ENCODE measurements at places on chromosomes 7 and 10.

DNA sequence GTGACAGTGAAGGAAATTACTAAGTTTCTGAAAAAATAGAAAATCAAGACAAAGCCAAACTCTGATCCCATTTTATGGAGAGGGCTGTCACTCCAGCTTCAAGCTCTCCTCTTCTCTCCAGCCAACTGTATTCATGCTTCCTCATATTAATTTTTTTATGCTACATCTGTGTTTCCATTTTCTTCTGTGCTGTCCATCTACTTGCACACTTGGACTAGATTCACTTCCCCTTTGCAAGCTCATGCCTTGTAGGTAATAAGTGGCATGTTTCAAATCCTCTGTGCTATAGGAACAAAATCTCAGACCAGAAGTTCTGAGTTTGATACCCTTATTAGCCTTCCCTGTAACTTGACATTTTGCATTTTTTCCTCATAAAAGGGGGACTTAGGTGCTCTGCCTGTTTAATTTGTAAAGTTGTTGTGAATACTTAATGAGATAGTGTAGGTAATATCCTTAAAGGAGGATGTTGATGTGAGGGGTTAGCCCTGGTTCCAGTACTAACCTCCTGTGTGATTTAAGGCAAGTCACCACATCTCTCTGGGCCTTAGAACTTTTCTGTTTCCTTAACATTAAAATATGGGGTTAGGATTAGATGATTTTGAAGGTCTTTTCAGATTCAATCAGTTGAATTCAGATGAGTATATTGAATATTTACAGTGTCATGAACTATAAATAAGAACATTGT, 358.8 kb downstream of the BBS9 start:
- no peaks in the 10 kb centered on the region for H3K36me3 ChIP-seq
- H3K4me1 ChIP-seq: no peaks in the 10 kb centered on the region
- no peak overlapping the region for H3K4me3 ChIP-seq
- H3K27me3 ChIP-seq: no peaks in the 10 kb centered on the region

DNA sequence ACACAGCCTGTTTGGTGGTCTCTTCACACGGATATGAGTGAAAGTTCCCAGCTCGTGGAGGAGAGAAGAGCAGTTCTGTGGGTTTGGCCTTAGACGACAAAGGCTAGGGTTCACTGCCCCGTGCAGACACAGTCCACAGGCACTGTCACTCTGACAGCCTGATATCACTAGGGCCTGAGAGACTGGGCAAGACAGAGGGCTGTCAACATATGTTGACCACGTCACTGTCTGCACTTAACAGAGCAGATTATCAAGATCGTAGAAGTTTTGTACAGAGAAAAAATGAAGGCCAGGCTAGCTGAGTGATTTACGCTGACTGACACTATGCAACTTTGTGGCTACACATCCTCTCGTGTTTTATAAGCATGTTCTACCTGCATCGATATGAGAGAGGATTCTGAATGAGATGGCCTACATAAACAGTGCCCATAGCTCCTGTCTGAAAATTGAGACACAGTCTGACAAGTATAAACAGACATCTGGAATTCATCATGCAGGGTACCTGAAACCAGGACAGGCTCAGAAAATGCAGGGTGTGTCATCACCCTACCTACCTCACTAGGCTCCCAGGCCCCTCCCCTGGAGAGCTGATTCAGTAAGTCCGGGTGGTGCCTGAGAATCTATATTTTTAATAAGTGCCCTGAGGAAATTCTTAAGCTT, 120.0 kb downstream of the SGMS1 start:
- H3K27me3 ChIP-seq: no peaks in the 10 kb centered on the region
- H3K4me3 ChIP-seq: no peak overlapping the region
- H3K36me3 ChIP-seq: no peaks in the 10 kb centered on the region
- no peak overlapping the region for H3K27ac ChIP-seq

- H3K4me1 ChIP-seq: no peaks in the 10 kb centered on the region
- H3K27ac ChIP-seq: no peak overlapping the region
- H3K27me3 ChIP-seq: no peaks in the 10 kb centered on the region
- H3K36me3 ChIP-seq: no peaks in the 10 kb centered on the region
- DNase-seq: no peak
These were observed 142.3 kb downstream of the NRP1 start for GRCh38 chr10:33192190-33192589.

GRCh38 chr7:51629206-51629605, 312.6 kb upstream of the COBL start:
- H3K27ac ChIP-seq: no peak overlapping the region
- H3K4me3 ChIP-seq: no peak overlapping the region
- H3K4me1 ChIP-seq: no peaks in the 10 kb centered on the region
- no peak for DNase-seq
- no peaks in the 10 kb centered on the region for H3K36me3 ChIP-seq

DNA sequence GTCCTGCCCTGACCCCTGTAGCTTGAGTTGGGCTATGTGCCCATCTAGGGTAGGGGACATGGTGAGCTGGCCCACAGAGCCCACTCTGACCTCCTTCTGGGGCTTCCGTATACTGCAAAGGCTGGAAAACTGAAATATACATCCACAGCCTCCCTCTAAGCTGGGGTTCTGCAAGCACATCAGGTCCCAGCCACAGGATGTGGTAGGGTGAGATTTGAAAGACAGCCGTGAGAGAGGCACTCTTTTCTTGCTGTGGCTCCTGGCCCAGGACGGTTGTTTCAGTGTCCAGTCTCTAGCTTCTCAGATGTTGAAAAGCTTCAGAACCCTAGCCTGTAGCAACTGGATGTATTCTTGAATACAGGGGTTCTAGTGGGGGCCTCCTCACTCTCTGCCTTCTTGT, 60.1 kb upstream of the ADRB1 start:
- H3K27ac ChIP-seq: no peak overlapping the region
- H3K4me1 ChIP-seq: peaks cover 20% of the 10 kb centered on the region
- H3K4me3 ChIP-seq: no peak overlapping the region
- DNase-seq: peak; percentile 67
- no peaks in the 10 kb centered on the region for H3K36me3 ChIP-seq

GRCh38 chr7:102273749-102274712, 12.6 kb upstream of the SH2B2 start:
- no peak for DNase-seq
- no peak overlapping the region for H3K4me3 ChIP-seq
- H3K27me3 ChIP-seq: no peaks in the 10 kb centered on the region

- peaks cover 6% of the 10 kb centered on the region for H3K4me1 ChIP-seq
- H3K27me3 ChIP-seq: no peaks in the 10 kb centered on the region
- H3K4me3 ChIP-seq: no peak overlapping the region
- H3K27ac ChIP-seq: no peak overlapping the region
These were observed 137.9 kb downstream of the TCERG1L start for GRCh38 chr10:131173484-131174210.

GRCh38 chr7:139753693-139754111, 24.1 kb downstream of the HIPK2 start:
- DNase-seq: no peak
- peaks cover 3% of the 10 kb centered on the region for H3K36me3 ChIP-seq
- peaks cover 7% of the 10 kb centered on the region for H3K4me1 ChIP-seq
- H3K27me3 ChIP-seq: no peaks in the 10 kb centered on the region
- no peak overlapping the region for H3K4me3 ChIP-seq

DNA sequence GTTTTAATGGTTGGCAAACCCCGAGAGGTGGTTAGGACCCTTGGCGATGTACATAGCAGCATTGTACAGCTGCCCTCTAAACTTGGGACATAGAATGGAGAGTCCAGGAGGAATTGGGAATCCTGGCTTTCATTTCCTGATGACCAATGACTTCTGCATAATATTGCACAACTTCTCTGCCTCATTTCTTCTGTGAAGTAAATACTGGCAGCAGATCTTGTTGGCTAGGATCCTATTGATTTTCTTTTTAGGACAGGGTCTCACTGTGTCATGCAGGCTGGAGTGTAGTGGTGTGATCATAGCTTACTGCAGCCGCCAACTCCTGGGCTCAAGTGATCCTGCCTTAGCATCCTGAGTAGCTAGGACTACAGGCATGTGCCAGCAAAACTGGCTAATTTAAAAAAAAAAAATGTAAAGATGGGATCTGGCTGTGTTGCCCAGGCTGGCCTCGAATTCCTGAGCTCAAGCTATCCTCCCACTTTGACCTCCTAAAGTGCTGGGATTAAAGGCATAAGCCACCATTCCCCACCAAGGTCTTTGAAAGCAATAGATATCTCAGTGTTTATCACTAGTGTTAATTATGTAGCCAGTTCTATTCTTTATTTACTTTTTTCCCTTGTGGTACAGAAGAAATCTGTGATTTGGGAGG, 58.1 kb downstream of the PODXL start:
- no peak overlapping the region for H3K4me3 ChIP-seq
- peaks cover 13% of the 10 kb centered on the region for H3K4me1 ChIP-seq
- H3K27ac ChIP-seq: no peak overlapping the region
- H3K36me3 ChIP-seq: peaks cover 29% of the 10 kb centered on the region
- no peaks in the 10 kb centered on the region for H3K27me3 ChIP-seq

DNA sequence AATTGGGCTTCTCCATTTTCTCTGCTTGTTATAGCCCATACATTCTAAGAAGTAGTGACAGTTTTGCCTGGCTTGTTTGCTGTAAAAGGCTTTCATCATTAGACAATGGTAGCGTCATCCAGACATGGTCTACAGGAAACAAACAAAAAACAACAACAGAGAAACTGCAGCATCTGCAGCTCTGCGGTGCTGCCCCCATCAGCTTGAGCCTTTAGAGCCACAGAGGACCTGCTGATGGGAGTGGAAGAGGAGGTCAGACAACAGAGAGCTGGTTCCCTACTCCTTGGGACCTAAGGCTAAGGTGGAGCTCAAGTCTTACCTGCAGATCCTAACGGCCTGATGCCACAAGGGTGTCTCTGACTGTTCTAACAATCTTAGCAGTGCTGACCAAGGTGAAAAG, 3.1 kb downstream of the INA start:
- no peak for DNase-seq
- no peaks in the 10 kb centered on the region for H3K36me3 ChIP-seq
- H3K27ac ChIP-seq: no peak overlapping the region
- H3K4me1 ChIP-seq: peaks cover 17% of the 10 kb centered on the region
- H3K4me3 ChIP-seq: no peak overlapping the region
- peaks cover 61% of the 10 kb centered on the region for H3K27me3 ChIP-seq

Measured in thymus (tissue), 14 donors.